LoVo (cell line): ENCODE measurements at places on chromosomes 2 and 18.

DNA sequence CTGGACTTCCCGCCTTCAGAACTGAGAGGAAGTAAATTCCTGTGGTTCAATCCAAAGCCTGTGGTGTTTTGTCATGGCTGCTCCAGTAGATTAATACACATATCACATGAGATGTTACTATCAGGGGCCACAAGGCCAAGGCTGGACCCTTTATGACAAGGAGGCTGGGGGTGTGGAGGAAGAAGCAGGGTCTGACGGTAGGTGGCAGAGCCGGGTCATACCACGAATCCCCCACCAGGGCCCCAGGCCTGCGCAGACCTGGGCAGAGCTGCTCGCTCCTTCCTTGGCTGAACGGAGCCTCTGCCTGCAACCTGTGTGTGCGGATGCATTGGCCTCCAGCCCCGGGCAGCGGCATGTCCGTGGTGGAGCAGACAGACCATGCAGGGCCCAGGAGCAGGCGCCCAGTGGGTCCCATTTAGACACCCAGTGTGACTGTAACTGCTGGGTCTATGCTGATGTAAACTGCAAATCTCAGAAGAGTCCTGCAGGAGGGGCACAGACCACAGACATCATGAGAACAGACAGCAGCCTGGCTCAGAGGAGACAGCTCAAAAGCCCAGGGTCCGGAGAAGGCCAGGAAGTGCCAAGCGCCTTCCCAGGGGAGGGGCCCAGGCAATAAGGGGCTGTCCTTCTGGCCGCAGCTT lies 155.2 kb downstream of the PXDN start:
- no peak for DNase-seq

DNA sequence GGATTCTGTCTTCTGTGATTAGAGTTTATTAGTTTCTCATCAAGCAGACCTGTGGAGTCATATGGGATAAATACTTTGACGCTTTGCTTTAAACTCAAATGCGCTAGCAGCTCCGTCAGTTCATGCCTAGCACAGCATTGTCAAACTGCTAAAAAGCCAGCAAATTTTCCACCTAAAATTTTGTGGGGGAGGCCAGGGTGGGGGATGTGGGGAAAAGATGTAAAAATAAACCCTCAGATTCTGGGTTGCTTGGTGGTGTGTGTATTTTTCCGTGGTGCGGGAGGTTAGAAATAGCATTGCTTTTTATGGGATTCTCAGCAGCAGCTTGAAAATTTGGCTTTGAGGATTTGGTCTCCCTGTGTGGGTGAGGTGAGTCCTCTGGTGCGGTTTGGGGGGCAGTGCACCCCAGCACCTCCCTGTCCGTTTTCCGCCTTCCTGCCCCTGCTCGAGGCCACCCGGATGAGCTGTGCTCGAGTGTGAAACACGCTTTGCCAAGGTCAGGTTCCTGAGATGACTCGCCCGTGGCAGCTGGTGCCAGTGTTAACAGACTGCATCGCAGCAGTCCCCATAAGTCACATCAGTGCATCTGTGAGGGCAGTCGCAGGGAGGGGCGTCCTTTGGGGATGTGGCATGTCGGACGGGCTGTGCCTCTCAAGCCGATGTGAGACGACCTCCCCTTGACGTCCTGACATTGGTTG lies 65.9 kb downstream of the LDLRAD4 start:
- no peak for DNase-seq

DNA sequence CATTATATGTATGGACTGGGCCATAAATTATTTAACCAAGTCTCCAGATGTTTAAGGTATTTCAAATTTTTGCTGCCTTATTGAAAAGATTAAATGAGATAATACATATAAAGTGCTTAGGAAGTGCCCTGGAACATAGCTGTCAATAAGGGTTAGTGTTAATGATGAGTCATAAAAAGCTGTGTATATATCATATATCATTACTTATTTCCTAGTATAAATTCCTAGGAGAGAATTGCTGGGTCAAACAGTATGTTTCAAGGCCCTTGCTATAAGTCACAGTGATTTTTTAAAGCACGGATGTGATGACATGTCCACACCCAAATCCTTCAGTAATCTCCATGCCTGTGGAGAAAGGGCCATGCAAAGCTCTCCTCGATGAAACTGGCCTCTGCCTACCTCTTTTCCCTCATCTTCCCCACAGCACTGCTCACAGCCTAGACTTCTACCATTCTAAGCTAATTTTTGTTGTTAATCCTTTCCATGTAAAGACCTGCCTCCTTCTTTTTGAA lies 8.5 kb downstream of the ZNF2 start:
- no peak for DNase-seq

GRCh38 chr2:173884025-173884802 lies 81.0 kb downstream of the SP3 start:
- DNase-seq, result peak; percentile 54

GRCh38 chr2:70919672-70920366 lies 15.9 kb upstream of the ATP6V1B1 start:
- DNase-seq, result peak; percentile 76

- no peak for DNase-seq
These were observed 8.2 kb upstream of the INPP1 start for GRCh38 chr2:190335225-190335559.

DNA sequence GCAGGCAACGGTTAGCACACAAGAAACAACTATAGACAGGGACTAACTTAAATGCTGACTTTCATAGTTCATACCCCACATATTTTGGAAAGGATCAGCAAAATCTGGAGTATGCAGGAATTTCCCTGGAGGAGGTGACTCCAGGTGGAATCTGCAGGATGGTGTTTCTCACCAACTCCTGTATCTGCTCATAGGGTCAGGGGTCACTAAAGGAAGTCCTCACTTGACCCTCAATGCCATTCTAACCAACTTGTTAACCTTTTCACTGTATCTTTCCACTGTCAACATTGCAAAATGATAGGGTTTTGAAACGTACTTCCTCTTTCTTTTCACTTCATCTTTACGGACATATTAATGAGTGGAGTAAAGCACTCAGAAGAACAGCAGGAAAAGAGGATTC lies 207.0 kb upstream of the CXCR4 start:
- no peak for DNase-seq

DNA sequence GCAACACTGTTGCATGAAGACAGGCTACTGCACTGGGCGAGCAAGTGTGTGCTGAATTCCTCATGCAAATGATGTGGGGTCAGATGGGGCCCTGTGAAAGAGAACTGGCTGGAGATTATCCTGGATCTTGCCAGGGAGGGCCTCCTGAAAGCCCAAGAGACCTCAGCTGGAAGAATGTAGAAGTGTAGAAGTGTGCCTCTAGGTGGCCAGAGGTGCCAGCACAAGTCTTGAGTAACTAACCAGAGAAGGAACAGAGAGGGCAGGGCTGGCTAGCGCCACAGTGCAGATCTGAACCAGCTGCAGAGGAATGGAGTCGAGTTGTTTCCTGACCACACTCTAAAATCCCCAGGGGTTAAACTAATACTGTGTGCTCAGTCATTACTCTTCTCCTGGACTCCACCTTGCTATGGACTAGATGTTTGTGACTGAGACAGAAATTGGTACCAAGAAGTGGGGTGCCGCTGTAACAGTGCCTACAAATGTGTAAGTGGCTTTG lies 399.3 kb downstream of the LRATD1 start:
- DNase-seq, result no peak

- DNase-seq, result no peak
These were observed 69.6 kb downstream of the COL5A2 start for GRCh38 chr2:189109921-189110397.

GRCh38 chr18:22844190-22844589 lies 88.9 kb upstream of the RBBP8 start:
- DNase-seq, result peak; percentile 39

DNA sequence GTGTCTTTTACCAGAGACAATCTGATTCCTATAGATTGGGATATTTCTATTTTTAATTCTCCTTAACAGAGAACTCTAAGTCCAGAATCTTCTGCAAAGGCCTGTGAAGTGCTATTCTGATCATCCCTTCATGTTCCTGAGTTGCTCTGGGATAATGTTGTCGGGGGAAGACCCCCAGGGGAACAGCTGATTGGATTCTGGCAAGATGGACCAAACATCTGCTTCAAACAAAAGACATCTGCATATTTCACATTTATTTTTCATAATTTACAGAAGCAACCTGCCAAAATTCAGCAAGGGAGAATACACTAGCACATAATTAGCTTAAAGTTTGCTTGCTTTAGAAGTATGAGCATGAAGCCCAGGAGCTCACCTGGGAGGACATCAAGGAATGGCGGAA lies 116.0 kb upstream of the ETAA1 start:
- DNase-seq, result no peak
